ENCODE measurements at places on chromosomes 5 and 9.
A peak's percentile ranks its signal among the peaks of the same experiment; 100 is the strongest.

DNA sequence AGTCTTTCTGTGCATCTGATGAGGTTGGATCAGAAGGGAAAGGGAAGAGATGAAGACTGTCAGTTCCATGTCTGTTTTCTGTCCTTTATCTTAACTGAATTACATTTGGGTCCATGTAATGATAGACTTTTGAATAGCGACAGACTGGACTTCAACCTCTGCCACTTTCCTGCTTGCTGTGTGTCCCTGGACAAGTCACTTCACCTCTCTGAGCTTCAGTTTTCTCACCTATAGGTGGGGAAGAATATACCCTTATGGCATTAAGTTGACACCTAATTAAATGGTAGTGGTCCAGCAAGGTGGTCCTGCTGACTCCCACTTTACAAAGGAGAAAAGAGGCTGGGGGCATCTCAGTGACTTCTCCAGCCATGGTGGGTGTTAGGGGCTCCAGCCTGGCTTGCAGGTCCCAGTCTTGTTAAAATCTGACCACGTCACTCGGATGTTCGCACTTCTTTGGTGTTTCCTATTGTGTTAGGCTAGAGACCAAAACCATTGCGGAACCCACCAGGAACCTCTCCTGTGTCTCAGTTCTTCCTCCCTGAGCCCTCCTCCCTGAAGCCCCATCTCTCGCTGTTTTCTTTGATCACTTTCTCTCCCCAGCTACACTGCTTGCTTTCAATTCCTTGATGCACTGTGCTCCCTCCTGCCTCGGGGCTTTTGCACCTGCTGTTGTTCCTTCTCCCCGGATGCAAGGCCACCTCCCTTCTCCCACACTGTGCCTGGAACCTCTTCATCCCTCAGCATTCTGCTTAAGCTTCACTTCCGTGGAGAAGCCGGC lies 256.5 kb downstream of the NSG2 start:
- DNase-seq: no peak

DNA sequence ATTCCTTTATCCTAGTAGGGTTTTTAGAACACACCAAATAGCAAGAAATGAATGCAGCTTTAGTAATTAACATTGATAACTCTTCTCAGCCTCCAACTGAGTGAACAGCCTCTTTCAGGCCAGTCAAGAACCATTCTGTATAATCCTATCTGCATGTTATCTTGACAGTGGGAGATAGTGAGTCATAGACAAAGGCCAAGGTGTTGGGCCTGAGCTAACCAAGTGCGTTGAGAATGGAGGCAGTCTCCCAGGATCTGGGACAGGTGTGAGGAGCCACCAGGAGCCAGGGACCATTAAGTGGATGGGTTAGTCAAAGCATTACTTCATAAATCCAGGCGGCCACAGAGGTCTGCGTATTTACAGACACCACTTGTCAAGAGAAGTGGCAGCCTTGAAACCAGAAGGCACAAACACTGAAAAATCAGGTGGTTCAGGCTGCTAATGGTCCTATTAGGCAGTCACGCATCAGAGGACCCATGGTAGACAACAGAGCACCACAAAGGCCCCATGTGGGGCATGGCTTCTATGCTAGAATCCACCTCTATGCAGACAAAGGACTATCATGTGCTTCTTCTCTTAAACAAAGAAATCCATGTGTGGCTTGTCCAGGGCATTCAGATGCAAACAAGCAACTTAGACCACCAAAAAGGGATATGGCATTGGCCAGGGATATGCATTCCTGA lies 409.7 kb upstream of the PIK3R1 start:
- no peak for DNase-seq

GRCh38 chr5:1570975-1571374 lies 47.2 kb upstream of the LPCAT1 start:
- no peak for DNase-seq

- no peak for DNase-seq
These were observed 41.3 kb upstream of the HSPA9 start for GRCh38 chr5:138616508-138616907.

DNA sequence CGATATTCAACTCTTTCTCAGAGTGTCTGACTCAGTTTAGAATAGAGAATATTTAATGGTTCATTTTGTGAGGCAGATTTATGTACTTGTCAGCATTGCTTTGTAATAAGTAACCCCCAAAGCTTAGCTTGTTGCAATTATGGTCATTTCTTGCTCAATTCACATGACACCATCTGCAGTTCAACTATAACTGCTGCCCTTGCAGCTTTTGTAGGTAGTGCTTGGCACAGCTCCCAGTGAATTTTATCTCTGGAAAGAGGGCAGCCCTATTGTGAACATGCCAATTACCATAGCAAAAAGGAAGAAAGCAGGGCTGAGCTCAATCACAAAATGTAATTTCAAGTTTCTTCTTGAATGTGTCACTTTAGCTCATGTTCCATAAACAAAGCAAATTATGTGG lies 1587.7 kb upstream of the ACO1 start:
- no peak for DNase-seq

DNA sequence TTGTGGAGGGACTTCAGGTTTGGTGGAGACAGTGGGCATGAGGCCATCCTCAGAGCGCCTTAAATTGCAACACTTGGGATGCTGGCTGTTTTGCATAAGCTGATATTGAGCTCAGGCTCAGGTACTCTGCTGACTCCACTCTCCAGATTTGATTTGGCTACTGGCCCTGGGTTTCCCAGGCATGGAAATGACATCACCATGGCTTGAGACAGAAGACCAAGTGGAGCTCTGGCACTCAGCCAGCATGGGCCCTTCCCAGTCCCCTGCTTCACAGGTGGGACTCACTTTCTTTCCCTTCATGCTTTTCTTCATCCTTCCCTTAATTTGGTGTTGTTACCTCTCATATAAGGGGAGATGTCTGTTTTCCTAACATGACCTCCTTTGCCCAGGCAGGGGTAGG lies 72.0 kb upstream of the IL12B start:
- DNase-seq: peak; percentile 11

DNA sequence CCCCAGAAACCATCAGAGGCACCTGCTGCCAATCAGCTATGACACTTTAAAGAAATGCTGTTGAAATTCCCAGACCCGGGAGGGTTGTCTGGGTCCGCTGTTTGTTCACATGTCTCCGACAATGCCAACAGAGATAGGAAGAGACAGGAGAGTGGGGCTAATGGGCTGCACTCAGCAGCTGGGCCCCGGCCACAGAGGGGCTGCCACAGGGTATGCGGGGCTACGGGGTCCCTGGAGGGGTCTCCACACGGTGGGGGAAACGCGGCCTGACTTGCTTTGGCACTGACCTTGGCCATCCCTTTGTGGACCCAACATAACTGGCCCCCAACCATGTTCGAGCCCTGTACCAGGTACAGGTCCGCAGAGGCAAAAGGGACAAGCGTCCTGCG lies 121.0 kb upstream of the PPP1R26 start:
- no peak for DNase-seq

DNA sequence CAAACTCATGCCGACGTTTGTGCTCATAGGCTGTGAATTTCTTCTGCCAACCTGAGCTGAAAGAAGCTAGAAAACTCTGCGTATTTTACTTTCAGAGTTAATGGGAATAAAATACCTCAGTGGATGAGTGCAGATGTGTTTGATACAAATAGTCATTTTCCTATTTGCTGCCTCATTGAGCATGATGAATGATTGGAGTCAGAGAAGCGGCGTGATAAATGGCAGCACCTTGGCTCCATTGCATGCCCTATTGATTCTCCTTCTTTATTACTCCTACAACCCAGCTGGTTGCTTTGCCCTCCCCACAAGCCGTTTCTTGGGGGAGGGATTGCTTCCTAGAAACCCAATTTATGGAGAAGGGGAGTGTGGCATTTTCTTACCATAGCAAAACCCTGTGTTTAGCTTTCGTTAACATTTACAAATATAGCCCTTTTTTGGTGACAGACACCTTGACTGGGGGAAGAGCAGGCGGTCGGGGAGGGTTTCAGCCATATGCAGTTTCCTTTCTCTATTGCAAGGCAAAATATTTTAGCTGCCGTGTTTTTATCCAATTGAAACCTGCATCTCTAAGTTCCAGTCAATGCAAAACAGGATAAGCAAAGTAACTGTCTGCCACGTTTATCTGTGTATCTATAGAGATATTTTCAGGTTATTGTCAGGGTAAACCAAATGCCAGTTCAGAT lies 93.1 kb upstream of the TBCA start:
- DNase-seq: no peak

DNA sequence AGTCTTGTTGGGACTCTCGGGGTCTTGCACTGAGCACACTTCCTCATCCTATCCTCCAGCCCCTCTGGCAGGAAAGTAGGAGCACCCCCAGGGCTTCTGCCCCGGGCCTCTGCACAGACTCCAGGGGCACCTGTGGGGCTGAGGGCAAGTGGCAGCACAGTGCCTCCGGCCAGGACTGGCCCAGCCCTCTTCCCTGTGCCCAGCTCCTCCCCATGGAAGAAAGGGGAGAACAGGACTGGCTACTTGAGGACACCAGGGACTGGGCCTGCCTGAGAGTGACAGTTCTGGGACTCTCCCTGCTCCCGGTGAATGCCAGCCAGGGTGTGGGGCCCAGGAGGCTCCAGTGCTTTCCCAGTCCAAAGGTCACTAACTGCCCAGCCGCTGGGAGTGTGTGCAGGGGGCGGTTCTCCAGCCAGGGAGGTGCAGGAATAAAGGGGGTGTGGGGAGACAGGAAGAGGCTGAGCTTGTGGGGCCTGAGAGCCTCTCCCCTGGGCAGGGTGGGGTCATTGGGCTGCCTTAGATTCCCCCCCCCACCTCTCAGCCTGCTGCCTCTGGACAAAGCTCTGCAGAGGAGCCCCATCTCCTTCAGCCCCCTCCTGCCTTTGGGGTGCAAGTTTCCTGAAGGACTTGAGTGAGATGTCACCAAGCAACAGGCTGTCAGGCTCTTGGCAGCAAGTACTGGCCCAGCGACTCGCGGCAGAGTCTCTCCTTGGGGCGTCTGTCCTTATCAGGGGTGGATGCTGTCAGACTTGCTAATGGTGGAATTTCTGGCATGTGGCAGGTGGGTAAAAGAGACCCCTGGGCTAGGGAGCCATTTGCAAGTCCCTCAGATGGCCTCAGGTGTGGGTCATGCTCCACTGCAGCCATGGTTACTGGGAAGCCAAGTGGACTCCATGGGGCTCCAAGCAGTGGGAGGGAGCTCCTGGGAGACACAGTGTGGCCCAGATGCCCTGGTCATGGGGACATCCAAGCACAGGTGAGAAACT lies 19.1 kb upstream of the JADE2 start:
- peak; percentile 98 for DNase-seq

- DNase-seq: no peak
These were observed 123.7 kb downstream of the VCAN start for GRCh38 chr5:83595217-83595616.

- no peak for DNase-seq
These were observed 72.8 kb upstream of the SGCD start for GRCh38 chr5:156254196-156254595.

- DNase-seq: no peak
These were observed 779.3 kb upstream of the WWC1 start for GRCh38 chr5:167512111-167512510.

- DNase-seq: no peak
These were observed 9.2 kb downstream of the CEP72 start for GRCh38 chr5:621341-621761.

- DNase-seq: no peak
These were observed 278.9 kb downstream of the GADD45G start for GRCh38 chr9:89883401-89884341.

GRCh38 chr5:179822444-179822990 lies 1.8 kb downstream of the SQSTM1 start:
- no peak for DNase-seq

GRCh38 chr5:100846772-100847171 lies 56.3 kb downstream of the ST8SIA4 start:
- DNase-seq: no peak

DNA sequence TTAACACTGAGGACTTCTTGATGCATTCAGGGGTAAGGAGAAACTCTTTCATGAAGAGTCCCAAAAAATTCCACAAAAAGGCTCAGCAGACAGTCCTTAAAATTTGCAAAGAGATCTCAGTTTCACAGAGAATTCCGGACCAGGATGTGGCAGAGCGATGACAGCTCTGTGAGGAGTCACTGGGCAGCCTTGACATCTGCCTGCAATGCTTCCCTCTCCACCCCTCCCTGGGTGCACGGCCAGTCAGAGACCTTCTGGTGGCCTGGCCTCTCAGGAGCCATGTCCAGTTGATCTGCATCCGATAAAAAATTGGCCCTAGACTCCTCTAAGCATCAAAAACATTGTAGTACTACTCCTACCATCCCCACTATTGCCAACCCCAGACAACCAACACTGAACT lies 76.8 kb downstream of the MACROH2A1 start:
- DNase-seq: no peak

- DNase-seq: no peak
These were observed 331.3 kb downstream of the NSG2 start for GRCh38 chr5:174376726-174377373.

- no peak for DNase-seq
These were observed 44.6 kb upstream of the ALDH1B1 start for GRCh38 chr9:38347946-38348345.

DNA sequence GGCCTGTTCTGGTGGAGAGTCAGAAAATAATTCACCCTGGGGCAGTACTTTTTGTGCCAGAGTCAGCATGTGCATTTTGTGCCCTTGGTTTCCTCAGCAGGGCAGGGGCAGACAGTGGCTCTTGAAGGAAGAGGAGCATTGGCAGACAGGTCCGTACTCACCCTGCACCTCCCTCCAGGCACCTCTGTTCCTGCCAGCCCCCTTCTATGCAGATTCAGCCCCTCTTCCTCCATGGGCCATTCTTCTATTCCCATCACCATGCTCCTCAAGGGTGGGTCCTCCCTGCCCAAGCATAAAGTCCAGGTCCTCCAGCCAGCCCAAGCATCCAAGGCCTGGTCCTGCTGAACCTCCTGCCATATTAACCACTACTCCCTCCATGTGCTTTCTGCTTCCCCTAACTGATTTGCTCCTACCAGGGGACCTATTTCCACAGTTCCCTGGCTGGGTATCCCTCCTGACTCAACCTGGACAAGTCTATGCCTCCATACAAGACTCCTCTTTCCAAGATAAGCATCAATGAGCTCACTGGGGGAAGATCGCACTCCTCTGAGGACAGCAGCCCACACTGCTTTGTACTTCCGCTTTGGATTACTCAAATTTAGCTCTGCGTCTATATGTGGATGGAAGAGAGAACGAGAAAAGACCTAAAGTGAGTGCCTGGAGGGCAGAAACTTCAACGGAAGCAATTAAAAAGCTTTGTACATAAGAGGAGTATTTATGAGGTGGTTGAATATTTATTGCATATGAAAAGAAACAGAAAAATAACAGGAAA lies 9.3 kb upstream of the ACSL6 start:
- no peak for DNase-seq
